ENCODE measurements at places on chromosomes 4 and X. TPM values are rescaled to one million over a fixed set of nuclear protein-coding genes. Genes with fewer than 3 reads are reported as not detected.

GRCh38 chr4:78945651-78946179 lies 6.5 kb upstream of the PAQR3 start:
- no peak for DNase-seq

DNA sequence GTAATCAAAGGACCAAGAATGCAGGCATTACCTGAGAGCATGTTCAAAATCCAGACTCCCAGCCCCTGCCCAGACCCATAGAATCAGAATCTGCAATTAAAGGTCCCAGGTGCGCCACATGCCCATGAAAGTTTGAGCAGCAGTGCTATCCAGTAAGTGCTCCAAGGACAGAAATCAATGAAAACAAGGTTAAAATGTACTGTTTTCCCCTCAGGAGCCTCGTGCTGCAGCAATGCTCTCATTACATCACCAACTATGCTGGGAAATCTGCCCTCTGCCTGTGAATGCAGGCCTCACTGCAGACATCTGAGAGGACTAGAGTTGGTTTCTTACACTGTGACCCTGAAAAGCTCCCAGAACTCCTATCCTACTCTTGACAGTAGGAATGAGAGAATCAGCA lies 21.1 kb downstream of the ANXA5 start:
- DNase-seq = peak; percentile 56

DNA sequence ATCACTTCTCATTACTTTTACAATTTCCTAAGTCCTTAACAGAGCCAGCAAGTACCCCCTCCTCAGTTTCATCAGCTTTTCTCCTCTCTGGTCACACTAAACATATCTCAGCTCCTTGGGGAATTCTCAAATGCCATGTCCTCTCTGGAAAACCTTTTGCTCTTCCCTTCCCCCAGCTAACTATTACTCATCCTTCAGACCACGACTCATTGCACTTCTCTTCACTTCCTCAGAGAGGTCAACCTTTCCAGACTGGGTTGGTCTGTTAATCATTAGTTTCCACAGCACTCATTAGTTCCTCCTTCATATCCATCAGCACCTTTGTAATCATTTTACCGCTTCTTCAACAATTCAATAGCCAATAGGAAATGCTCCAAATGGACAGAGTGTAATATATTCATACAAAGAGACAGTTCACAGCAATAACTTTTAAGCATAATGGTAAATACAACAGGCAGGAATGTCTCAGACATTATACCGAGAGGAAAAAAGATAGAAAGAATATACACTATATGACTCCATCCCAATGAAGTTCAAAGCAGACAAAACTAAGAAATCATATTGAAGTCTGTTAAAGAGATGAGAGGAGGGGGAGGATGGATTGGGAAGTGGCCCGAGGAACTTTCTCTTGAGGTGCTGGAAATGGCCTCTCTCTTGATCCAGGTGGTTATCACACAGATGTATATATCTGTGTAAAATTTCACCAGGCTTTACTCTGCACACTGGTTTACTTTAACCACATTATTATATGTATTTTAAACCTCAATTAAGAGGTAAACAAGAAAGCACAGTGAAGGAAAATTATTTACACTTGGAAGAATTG lies 39.6 kb downstream of the DDX60L start:
- DNase-seq = peak; percentile 24

- DNase-seq = peak; percentile 98
Measured at GRCh38 chr4:174198828-174199227, 84.6 kb downstream of the FBXO8 start.

- DNase-seq = peak; percentile 70
Measured at GRCh38 chr4:169604131-169604900, 8.1 kb downstream of the NEK1 start.

- no peak for DNase-seq
Measured at GRCh38 chr4:119506806-119507205, 121.8 kb downstream of the PDE5A start.

The SUPT20HL1 gene
- total RNA-seq = not detected

- no peak for DNase-seq
Measured at GRCh38 chrX:76971393-76972376, 475.5 kb upstream of the FGF16 start.

GRCh38 chrX:75131973-75132627 lies 24.0 kb downstream of the ABCB7 start:
- DNase-seq = no peak
